ENCODE measurements at places on chromosomes 11 and 22. TPM values are rescaled to one million over a fixed set of nuclear protein-coding genes. Genes with fewer than 3 reads are reported as not detected.

Gene OR52H1
- 1.6 TPM for total RNA-seq

Gene THAP12
- 60.3 TPM for total RNA-seq

Gene NRIP3
- total RNA-seq, result 1.5 TPM

Gene NLRX1
- total RNA-seq, result 21.8 TPM

Gene TEX12
- total RNA-seq, result 0.36 TPM

Gene DRICH1
- 0.68 TPM for total RNA-seq

Gene FAM227A
- total RNA-seq, result 10.3 TPM

Gene OPCML
- total RNA-seq, result 2.6 TPM

Gene COMMD9
- 53.5 TPM for total RNA-seq
